ENCODE measurements at places on chromosomes 2 and 18.

DNA sequence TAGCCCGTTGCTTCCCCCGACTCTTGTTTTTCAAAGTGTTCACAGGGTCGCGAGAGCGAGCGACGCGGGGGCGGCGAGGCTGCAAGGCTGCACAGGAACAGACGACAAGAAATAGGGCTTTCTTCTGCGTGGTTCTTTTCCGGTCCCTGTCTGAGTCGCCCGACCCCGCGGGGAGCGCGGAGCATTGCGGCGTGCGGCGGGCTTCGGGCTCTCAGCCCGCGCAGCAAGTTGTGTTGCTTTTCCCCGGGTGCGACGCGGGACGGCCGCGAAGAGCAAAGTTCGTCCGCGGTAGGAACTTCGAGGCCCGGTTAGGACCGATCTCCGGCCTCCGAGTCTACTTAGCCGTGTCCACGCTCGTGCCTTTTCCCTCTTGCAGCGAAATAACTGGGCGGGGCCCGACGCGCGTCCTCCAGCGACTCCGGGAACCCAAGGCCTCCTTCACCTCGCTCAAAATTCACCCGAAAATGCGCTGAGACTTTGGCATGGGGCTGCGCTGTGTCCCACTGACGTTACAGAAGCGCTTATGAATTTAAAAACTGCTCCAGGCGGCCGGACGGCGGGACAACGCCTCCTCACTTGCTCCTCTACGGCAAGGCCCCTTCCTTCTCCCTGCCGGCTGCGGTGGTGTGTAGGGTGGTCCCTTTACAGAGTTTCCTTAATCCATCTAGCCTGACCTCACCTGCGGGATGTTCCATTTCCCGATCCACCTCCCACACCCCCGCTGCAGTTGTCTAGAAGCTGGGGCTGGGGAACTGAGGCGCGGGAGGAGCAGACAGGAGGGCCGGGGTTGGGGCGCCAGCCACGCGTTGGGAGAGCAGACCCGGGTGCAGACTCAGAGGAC, 1.5 kb upstream of the BCL2L11 start:
- DNase-seq: peak; percentile 26

DNA sequence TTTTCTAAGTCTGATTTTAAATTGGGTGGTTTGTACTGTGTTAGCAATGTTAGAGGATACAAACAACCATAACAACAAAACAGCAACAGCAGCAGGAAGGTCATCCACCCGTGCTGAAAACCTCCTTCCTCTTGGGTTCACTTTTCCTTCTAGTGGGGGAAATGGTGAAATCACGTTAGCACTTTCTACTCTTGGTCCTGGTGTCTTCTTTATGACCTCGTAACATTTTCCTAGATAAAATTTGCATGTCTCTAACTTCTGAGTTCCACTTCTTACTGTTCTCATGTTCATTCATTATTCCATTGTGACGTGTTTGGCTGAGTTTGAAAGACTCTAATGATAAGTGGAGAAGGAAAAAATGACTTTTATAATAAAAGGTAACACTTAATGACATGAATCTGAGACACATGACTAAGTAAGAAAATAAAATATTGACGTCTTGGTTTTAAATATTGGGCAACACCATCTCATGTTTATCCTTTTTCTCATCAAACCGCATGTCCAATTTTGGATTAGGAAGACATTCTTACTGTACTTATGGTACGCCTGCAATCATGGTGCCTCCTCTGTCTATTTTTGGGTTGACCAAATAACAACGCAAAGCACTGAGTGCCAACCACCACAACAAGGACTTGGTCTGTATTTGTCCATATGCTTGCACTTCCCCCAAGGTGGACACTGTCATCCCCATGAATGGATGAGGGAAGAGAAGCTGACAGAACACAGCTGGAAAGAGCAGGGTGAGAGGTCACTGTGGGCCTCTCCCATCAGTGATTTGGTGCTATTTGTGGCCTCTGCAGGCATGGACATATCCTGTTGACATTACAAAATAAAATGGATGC, 25.7 kb upstream of the IL1R1 start:
- no peak for DNase-seq

- no peak for DNase-seq
Measured at GRCh38 chr2:164692114-164692513, 70.8 kb upstream of the GRB14 start.

- no peak for DNase-seq
Measured at GRCh38 chr2:171523088-171524017, 1.1 kb downstream of the CYBRD1 start.

Data from activated naive CD4-positive, alpha-beta T cell (primary cell).